Common myeloid progenitor, CD34-positive (primary cell): ENCODE measurements at places on chromosomes 1 and 21.

DNA sequence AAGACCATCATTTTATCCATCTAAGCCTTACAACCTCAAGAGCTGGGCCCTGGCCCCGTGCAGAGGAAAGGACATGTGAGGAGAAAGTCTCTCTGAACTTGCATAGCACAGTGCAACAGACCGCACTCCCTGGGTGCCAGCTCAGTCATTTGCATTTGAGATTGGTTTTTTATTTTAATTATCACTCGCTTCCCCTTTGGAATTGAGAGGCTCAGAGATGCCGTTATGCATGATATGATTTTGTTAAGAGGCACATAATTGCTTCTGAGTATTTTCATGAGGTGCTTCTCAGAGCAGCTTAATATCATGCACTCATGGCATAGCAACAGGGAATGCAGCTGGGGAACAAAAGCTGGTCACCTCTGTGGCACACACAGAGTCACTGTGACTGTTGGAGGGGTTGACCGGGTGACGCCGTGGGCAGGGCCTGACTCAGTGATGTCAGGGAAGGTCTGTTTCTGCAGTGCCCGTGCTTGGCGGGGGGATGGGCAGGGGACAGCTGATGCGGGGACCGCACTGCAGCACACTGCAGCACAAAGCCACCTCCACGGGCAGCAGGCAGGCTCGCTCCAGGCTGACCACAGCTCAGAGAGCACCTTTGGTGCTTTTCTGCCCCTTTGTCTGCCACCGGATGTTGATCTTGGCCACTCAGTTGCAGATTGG lies 43.2 kb upstream of the VAMP3 start:
- no peak for DNase-seq

- DNase-seq: no peak
Measured at GRCh38 chr1:41361495-41362356, 492 bp downstream of the FOXO6 start.

GRCh38 chr1:196105901-196106300 lies 502.3 kb downstream of the KCNT2 start:
- DNase-seq: no peak

DNA sequence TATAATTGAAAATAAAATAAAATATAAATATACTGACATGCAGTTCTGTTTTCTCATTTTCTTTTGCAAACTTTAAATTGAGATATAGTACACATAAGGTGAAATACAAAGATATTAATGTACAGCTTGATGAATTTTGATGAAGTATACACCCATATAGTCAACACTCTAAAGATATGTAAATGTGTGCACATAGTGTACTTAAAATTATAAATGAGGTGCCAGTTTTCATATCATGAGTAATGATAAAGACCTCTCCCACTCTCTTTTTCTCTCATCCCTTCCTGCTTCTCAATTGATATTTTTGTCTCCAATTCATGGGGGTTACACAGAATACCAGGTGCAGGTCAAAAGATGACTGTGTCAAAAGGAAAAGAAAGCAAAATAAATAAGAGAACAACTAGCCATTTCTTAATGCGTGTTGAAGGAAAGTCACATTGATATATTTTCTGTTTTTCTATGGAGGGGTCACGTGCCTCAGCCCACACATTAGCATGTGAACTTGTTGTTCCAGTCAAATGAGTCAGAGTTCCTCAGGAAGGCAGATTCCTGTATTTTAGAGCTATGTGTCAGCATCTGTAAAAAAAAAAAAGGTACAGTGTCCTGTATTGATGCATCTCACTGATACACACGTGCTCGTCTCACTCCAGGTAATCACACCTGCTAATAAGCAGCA lies 64.3 kb upstream of the HOOK1 start:
- DNase-seq: peak; percentile 14

DNA sequence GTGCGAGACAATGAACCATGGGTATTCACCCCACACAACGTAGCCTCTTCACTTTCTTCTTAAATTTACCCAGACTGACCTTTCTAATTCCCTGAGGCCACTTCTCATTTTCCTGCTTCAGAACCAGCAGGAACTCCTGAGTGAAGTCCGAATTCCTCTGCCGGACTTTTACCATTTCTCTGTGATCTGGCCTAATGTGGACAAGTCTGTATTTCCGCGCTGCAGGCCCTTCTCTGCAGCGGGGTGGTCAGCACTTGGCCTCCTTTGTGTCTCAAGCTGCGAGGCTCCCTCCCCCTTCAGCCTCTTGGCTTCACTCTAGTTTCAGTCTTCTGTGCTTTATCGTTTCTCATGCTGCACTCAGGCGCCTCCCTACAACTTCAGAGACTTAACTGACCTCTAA lies 9.4 kb upstream of the CTBS start:
- DNase-seq: no peak

- DNase-seq: no peak
Measured at GRCh38 chr1:212683357-212683722, 16.3 kb downstream of the BATF3 start.

- no peak for DNase-seq
Measured at GRCh38 chr1:6157528-6158174, 22.5 kb downstream of the CHD5 start.

DNA sequence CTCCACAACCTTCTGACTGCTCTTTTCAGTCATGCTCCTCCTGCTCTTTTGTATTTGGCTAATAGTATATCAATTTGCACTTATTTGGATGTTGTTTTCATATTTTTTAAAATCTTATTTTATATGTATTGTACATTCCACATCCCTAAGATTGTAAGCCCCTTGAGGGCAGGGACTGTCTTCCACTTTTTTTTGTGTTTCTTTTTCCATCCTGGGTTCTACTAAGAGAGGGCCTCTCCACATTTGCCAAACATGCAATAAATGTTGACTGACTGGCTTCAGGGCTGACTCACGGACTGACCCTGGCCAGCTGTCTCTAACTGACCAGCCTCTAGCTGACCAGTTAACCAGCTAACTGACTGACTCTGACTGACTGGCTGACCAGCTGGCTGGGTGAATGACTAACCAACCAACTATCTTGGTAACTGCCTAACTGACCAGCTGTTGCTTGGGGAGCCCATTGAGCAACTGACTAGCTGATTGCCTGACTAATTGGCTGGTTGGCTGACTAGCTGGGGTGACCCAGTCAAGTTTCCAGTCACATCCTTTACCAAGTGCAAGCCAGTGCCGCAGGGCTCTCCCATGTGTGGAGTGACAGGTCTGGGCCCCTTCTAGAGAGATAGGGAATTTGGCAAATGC lies 16.1 kb downstream of the CSF1 start:
- no peak for DNase-seq

DNA sequence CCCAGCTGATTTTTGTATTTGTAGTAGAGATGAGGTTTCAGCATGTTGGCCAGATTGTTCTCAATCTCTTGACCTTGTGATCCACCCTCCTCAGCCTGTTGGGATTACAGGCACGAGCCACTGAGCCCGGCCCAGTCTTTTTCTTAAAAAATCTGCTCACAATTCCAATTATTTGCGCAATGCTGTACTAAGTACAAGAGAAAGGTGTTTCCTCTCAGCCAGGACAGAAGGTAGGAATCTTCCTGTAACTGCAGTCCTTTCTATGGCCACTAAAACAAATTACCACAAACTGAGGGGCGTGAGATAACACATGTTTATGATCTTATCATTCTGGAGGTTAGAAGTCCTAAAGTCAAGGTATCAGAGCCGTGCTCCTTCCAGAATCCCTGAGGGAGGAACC lies 6.9 kb upstream of the CBR3 start:
- DNase-seq: no peak

DNA sequence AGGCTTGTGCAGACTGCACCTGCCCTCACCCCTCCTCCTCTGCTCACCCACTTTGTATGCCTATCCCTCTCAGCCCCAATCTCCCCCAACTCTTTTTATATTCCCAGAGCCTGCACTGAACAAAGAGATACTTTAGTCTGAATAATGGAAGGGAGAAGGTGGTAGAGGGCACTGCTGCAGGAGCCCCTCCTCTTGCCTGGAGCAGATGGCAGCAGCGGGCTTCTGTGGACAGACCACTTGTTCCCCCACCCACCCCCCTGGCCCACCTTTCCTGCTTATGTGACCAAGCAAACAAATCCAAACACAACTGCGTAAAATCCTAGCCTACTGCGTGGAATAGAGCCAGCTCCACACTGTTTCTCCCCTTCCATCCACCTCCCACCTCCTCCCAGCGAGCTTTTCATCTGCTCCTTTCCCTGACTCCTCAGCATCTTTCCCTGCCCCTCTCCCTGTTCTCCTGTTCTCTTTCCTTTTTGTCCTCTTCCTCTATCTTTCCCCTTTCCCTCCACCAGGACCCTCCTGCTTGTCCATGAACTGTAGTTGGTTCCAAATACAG lies 27.5 kb downstream of the RGS8 start:
- no peak for DNase-seq

GRCh38 chr1:214466403-214467077 lies 84.9 kb downstream of the PTPN14 start:
- no peak for DNase-seq

DNA sequence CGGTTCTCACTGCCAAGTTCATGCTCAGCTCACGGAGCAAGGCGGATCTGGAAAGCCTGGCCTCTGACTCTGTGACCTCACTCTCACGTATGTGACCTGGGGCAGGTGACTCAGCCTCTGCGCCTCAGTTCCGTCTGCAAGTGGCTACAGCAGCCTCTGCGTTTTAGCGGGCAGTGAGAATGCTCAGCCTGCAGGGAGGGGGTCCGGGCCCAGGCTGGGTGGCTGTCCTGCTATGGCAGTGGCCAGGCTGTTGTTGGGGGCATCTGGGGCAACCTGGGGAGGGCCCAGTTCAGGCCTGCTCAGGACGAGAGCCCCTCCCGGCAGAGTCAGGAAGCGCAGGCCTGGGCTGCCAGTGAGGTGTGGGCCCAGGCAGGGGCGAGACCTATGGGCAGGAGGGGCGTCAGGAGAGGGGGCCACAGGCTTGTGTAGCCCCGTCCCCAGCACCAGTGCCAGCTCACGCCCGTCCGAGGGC lies 27.9 kb downstream of the ARHGEF16 start:
- DNase-seq: peak; percentile 54

DNA sequence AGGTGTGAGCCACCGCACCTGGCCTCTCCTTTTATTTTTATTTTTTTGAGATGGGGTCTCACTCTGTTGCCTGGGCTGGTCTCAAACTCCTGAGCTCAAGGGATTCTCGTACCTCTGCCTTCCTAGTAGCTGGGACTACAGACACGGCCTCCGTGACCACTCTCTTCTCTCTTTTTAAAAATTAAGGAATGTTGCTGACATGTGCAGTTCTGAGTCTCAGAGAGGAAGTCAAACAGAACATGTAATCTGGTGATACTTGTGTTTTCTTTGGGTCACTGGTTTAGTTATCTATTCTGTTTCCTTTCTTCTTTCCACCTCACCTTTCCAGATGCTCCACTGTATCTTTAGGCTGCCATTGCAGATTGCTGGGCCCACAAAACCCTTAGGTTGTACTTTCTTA lies 2.7 kb downstream of the WDTC1 start:
- no peak for DNase-seq

GRCh38 chr1:31615414-31615813 lies 2.1 kb upstream of the HCRTR1 start:
- no peak for DNase-seq

DNA sequence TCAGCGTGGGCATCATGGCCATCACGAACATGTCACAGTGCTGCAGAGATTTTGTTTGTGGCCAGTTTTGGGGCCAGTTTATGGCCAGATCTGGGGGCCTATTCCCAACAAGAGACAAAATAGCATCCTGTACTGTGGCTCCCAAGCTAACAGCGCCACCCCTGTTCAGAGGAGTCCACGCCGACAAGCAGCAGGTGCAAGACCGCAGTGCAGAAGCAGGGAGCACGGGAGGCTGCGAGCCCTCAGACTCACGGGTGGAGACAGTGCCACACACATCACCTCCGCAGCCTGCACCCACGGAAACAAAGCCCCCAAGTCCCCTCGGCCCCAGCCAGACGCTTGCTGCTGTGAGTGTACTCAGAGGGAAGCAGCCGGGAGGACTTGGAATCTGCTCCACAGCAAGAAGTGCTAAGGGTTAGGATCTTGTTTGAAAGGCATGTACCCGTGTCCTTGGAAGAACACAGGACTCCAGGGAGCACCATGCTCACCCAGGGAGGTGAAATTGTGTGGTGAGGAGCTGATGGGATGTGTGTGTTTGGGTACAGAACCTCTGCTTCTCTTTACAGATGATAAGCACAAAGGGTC lies 7.1 kb downstream of the TCP10L start:
- peak; percentile 17 for DNase-seq

GRCh38 chr1:172326136-172326535 lies 94.3 kb upstream of the C1orf105 start:
- no peak for DNase-seq

DNA sequence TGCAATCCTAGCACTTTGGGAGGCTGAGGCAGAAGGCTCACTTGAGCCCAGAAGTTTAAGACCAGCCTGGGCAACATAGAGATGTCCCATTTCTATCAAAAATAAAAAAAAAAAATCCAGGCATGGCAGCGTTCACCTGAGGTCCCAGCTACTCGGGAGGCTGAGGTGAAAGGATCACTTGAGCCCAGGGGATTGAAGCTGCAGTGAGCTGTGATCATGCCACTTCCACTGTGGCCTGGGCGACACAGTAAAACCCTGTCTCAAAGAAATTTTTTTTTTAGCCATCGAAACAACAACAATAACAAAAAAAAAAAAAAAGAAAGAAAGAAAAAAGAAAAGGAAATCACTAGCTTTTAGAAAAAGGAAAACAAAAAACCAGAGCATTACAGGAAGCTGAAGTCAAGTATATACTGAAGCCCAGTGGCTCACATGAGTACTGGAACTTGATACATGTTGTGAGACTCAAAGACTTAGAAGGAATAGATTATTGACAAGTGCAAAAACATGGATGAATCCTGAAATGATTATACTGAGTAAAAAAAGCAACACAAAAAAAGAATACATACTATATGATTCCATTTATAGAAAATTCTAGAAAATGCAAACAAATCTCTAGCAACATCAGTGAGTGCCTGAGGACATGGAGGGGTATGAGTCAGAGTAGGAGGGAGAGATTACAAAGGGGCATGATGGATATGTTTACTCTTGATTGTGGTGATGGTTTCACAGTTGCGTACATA lies 6.1 kb upstream of the RABGAP1L start:
- DNase-seq: no peak

DNA sequence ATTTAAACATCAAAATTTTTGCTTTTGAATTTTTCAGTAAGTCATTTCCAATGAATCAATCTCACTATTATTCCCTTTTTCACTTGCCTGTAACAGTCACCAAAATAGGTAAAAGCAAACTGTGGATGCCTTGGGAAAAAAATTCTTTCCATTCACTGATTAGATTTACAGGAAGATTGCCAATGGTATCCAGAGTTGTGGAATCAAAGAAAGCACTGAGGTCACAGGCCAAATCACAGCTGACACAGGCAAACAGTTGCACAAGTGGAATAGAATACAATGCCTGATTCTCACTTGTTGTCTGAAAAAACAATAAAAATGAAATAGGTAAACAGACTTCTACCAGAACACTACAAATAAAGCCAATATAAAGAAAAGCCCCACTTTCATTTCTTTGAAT lies 48.4 kb downstream of the LTN1 start:
- no peak for DNase-seq

GRCh38 chr1:112143871-112144441 lies 154.5 kb upstream of the KCND3 start:
- no peak for DNase-seq

GRCh38 chr1:192153276-192153675 lies 5.0 kb upstream of the RGS18 start:
- DNase-seq: no peak
